ENCODE measurements at places on chromosomes 16 and 17.

GRCh38 chr16:19680881-19681340 is 37.1 kb downstream of the KNOP1 start:
- no peak for DNase-seq

DNA sequence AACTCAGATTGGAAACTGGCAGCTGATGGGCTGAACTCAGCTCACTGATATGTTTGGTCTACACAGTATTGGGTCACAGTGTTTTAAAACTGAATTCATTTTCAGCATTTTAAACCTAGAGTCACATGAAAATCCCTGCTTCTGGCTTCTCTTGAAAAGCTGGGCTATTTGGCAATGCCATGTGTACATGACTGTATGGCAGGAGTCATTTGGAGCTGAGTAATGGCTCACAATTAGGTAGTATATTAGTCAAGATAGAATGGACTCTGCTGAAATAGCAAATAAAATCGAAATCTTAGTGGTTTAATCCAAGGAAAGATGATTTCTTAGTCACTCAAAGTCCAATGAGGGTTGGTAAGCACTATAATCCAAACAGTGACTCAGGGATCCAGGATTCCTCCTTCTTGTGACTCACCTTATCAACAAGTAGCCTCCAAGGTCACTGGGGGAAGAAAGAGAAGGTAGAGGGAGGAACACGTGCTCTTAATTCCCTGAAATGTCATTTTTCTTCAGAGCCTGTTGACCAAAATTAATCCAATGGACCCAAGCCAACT is 13.9 kb upstream of the PMP22 start:
- no peak for DNase-seq

- no peak for DNase-seq
Measured at GRCh38 chr16:6602405-6602804, 730.2 kb upstream of the RBFOX1 start.

GRCh38 chr17:57257895-57258851 is 1.9 kb downstream of the MSI2 start:
- DNase-seq: no peak
